ENCODE measurements at places on chromosomes 7 and 10.

GRCh38 chr7:112056409-112056808 lies 149.8 kb downstream of the DOCK4 start:
- DNase-seq, result no peak

DNA sequence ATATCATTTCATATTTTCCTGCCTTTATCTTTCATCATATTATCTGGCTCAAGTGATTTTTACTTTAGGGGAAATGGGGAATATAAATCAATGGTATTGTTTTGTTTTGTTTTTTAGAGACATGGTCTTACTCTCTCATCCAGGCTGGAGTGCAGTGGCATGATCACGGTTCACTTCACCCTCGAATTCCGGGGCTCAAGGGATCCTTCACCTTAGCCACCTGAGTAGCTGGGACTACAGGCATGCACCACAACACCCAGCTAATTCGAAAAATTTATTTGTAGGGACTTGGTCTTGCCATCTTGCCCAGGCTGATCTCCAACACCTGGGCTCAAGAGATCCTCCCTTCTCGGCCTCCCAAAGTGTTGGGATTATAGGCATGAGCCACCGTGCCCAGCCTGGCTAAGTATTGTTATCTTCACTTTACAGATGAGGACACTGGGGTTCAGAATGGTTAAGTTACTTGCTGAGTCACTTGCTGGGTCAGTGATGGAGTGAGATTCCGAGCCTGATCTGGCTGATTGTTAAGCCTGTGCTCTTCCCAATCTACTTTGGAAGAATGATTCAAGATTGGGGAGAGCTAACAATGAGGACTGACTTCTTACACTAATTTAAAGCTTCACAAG lies 3.7 kb upstream of the SLC16A9 start:
- no peak for DNase-seq

DNA sequence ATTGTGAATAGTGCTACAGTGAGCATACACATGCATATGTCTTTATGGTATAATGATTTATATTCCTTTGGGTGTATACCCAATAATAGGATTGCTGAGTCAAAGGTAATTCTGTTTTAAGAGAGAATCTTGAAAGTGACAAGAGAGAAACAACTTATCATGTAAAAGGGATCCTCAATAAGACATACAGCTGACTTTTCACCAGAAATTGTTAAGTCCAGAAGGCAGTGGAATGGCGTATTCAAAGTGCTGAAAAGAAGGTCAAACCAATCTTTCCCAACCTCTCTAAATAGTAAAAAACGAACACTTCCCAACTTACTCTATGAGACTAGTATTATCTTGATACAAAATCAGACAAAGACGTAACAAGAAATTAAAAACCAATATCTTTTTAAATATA lies 59.8 kb downstream of the LHFPL3 start:
- DNase-seq, result no peak

DNA sequence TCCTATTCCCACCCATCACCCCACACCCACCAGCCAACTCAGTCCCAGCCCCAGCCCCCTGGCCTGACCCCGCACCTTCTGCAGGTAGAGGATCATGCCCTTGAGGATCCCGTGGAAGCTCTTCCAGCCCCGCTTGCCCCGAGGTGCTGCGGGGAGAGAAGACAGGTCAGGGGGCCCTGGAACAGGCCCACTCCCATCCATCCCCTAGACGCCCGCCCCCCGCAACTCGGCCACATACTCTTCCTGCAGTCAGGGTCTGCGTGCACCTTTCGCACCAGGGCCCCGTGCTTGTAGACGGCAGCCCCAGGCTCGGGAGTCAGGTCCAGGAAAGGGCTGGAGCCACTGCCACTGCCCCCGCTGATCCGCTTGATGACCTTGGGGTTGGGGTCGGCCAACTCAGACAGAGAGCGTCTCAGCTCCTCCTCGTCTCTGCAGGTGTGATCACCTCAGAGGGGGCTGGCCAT lies 9.6 kb downstream of the NFKB2 start:
- no peak for DNase-seq

DNA sequence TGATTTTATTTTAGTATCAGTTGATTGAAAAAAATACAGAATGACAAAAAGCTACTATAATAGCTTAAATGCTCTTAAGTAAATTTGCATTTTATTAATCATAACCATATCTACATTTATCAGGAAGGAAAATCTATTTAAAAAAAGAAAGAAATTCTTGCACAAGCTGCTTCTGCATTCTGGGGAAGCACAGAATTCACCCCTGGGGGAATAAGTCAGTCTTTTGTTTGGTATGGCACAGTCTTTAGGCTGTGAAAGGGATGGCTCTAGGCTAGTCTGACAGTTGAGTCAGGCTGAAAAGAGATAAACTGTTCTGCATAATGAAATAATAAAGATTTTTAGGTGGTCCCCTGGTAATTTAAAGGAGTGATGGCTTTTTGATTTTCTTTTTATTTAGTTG lies 37.9 kb downstream of the HTR7 start:
- no peak for DNase-seq

GRCh38 chr10:49180444-49180860 lies 7.7 kb downstream of the TMEM273 start:
- DNase-seq, result no peak

- no peak for DNase-seq
These were observed 9.3 kb upstream of the GATAD1 start for GRCh38 chr7:92437956-92438491.

DNA sequence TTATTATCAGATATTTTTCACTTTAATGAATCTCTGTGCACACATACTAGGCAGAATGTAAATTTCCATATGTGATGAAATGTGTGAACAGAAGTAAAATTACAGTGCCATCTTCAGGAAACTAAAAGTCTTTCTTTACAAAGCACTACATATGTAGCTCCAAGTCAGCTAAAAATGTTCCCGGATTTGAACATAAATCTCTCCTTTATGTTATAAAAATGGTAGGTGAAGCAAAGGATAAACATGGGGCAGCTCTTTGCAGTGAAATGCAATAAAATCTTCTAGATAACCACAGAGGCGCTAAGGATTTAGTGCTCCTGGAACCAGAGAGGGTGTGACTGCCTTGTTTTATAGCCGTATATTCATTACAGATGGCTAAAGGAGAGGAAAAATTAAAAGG lies 104.9 kb upstream of the C7orf33 start:
- DNase-seq, result no peak

DNA sequence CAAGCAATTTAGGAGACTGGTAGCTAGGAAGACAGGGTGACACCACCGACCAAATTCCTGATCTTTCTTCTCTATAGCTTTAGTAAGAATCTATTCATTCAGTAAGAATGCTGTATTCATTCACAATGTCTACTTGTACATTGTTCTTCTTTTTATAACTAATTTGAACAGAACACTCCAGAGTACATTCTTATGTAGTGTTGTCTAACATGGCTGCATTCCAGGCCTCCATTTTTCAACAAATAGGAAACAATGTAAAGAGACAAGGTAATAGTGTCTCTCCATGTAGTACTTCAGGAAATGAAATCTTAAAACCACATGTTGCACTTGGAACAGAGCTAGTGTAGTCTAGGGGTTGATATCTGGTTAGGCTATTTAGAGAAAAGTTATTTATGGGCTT lies 1.8 kb downstream of the VCL start:
- peak; percentile 63 for DNase-seq

DNA sequence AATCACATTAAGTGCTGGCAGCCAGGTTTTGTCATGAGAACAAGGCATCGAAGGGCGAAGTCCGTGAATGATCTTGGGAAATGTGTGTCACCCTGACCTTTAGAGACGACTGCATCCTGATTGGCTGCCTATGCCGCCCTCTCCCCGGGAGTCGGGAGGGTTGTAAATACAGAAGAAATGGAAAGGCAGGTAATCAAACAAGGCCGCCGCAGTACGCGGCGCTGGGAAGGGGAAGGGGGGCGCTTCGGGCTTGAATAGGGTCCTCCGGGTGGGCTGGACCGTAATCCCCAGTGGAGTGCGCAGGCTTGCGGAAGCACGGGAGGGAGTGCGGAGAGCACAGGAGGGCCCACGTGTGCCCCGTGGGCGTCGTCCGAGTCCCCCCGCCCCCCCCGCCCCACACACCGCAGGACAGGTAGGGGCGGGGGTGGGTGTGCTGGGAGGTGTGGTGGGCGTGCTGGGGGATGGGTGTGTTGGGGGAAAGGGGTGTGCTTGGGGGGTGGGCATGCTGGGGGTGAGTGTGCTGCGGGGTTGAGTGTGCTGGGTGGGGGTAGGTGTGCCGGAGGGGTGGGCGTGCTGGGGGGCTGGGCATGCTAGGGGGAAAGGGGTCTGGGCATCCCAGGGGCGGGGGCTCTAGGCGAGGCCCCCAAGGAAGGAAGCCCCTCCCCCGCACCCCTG lies 169.4 kb downstream of the ARHGAP12 start:
- DNase-seq, result peak; percentile 45

DNA sequence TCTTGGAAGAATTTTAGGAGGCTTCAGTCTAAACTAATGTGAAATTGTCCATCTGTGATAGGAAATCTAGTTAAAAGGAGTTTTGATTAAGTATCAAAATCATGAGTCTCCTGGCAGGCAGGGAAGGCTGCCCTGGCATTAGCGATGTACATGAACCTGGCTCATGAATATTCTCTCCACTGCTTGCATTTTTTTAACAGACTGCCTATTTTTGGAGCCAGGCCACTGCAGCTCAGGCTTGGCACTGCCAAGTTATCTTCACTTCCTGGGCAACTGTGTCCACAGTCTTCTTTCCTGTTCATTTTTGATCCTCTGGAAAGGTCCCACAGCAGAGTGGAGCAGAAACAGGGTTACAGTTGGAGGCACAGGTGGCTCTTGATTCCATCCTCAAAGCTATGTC lies 7.0 kb downstream of the GPR26 start:
- DNase-seq, result no peak

DNA sequence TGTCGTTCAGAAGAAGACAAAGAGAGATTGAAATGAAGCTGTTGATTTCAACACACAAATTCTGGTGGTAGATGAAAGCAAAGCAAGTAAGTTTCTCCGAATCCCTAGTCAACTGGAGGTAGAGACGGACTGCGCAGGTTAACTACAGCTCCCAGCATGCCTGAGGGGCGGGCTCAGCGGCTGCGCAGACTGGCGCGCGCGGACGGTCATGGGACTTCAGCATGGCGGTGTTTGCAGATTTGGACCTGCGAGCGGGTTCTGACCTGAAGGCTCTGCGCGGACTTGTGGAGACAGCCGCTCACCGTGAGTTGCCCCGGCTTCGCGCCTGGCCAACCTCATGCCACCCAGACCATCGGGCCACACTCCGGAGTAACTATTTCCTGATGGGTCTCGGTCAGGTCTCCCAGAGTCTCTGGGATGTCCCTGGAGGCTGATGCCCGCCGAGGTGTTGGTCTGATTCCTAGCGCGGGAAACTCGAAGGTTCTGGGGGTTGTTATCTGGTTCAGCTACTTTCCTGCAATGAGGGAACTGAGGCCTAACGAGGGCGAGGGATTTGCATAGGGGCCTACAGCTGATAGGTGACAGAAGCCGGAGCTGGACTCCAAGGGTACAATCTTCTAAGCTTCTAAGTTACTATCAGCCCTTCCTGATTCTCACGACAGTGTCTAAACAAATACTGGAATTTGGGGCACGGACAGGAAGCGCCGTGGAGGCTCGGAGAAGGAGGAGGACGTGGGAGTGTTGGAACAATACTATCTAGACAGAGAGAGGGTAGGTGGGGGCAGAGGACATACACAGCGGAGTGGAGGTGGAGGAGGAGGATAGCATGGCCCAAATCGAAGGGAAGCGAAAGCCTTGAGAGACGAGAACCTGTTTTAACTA lies at the start of gene RPP30:
TSS of gene RPP30 (plus strand) at position 209 of the 882 bp plus-strand sequence. CDS start at position 222, 13 bp downstream.
- peak; percentile 77 for DNase-seq

DNA sequence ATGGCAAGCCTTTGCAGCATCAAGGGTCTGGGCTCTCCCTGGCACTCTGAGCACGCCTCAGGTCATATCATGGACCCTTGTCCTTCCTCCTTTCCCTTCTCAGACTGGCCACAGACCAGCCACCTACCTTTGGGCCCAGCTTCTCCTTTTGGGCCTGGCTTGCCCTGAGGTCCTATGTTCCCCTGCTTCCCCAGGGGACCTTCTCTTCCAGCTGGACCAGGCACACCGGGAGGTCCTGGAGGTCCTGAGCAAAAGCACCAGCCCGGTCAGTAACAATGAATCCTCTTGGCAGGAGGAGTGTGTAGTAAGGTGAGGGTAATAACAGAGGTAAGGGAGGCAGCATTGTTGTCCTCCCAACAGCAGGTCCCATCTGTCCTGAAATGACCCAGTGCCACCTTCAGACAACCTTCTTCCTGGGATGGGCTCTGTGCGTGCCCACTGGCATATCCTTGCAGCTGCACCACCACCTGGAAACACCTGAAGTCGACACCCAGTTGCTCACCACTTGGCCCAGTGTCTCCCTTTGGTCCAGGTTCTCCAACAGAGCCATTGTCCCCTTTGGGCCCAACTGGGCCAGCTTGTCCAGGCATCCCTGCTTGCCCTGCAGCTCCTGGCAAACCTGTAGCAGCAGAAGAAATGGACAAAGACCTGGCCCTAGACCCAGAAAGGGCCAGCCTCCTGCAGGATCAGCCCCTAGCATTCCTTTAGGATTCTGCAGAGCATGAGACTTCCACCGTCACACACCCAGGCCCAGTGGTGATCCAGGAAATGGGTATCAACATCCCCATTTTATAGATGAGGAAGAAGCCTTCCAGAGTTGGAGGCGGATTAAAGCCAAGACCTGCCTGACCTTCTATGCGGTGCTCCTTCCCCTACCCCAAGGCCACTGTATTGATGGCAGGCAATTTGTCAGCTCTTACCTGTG lies 6.4 kb downstream of the SFTPD start:
- DNase-seq, result no peak

DNA sequence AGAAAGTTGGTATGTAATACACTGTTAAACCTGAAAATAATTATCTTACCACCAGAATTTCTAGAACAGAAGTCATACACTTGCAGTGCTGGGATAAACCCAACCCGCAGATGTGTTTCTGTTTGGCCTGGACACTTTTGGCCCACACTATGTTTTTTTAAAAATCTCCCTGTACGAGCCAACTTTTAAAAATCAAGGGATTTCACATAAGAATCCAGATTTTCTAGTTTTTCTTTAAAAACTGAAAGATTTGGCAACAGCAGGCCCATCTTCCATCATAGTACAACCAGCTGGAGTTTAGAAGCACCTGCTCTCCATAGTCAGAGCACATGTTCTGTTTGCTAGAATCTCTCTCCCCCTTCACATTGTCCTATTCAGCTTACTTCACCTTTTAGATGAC lies 74.0 kb downstream of the TLL2 start:
- DNase-seq, result no peak

DNA sequence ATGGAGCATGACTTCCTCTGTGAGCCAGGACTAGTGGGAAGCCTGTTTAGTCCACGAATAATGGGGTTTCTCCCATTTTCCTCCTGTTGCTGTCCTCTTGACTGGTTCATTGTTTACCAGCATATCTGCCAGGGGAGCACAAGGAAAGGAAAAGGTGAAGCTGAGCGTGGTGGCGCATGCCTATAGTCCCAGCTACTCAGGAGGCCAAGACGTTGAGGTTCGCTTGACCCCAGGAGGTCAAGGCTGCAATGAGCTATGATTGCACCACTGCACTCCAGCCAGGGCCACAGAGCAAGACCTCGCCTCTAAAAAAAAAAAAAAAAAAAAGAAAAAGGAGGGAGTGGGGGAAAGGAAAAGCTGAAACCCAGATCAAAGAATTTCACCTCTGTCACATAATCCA lies 5.8 kb upstream of the IL2RA start:
- no peak for DNase-seq

DNA sequence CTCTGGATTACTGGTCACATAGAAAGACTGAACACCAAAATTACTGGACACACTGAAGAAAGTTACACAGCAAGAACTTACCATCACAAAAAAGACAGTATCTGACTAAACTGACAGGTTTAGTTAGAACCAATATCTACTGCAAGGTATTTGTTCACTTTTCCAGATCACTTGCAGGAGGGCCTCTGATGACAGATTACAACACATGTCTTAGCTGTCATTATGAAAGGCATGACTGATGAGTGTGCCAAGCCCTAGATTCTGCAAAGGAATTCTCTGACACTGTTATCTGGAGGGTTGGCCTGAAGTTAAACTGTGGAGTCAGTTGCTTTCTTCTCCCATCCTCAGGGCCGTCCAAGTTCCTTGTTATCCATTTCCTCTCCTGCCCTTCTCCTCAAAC lies 242.7 kb downstream of the KIF20B start:
- DNase-seq, result no peak
